ENCODE measurements at places on chromosomes 3 and 15.

GRCh38 chr3:159189994-159190669 lies 388.3 kb downstream of the MFSD1 start:
- DNase-seq: no peak

DNA sequence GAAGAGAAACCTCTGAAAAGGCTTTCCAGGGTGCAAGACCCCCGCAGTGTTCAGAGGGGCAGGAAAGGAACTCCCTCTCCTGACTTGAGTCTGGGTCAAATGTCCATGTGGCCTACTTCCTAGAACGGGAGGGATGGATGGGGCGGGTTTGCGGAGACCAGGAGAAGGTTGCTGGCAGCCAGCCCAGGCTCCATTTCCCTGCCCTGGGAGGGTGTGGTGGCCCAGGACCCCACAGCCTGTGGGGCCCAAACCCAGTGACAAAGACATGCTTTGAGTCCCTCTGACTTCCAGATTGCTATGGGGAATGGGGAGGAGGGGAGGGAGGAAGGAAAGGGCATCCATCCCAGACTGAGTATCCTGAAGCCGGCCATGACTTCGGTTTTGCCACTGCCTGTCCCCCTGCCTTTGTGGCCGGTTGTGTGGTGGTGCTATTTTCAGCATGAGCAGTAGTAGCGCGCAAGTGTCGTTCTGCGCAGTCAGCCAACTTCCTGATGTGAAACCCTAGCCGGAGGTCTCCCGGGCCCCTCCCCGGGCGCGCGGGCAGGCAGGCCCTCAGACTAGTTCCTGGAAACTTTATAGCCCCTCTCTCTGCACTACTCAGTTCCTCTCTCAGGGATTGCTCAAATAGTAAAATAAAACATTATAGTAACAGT lies 24.4 kb downstream of the MAGEF1 start:
- no peak for DNase-seq

DNA sequence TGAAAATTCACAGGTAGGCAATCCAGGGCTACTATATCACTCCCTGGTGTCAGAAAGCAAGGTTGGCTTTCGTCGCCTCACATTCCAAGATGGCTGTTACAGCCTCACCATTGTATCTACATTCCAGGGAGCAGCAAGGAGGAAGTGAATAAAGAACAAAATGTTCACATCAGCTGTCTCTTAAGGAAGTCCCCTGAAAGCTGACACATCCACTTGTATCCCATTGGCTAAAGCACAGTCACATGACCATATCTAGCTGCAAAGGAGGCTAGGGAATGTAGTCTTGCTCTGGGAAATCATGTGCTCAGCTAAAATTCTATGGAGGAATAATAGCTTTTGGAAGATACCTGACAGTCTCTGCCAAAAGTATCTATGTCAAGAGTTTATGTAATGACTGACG lies 12.8 kb upstream of the GATA2 start:
- no peak for DNase-seq

- no peak for DNase-seq
Observed at GRCh38 chr3:126026277-126026751, 57.3 kb downstream of the ROPN1B start.

DNA sequence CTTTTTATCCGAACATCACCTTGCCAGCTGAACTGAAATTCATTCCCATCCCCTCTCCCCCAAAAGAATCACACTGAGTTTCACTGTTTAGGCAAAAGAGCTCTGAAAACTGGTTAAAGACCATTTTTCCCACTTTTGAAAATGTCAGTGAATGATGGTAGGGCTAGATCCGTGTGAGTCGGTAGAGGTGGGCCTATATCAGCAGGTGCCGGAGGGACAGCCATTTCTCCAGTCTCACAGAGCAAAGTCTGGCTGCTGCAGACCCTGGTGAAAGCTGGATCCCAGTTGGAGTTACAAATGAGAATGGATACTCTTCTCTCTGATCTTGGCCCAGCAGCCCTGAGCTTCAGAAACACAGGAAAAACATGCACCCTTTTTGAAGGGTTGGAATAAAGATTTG lies 10.9 kb downstream of the ENTPD3 start:
- DNase-seq: no peak

DNA sequence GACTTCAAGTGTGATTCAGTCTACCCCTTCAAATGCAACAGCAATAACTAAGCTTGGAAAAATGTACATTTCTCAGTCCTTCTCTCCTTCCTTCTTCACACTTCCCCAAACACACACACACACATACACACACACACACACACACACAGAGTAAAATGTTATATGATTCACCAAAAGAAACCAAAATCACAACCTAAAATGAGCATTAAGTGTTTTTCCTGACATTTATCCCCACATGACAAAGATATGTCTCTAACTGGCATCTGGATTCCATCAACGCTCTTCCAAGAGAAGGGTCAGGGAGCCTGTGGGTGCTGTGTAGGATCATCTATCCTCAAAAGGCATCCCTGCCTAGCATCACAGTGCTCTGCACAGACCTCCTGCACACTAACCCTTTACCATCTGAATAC lies 21.0 kb downstream of the PDZRN3 start:
- no peak for DNase-seq

- peak; percentile 72 for DNase-seq
Observed at GRCh38 chr3:50192689-50193141, 1.3 kb downstream of the GNAT1 start.

GRCh38 chr3:112086076-112086854 lies at the start of gene C3orf52:
Gene C3orf52, plus strand, starts transcription at chr3:112086389. Its CDS starts 19 bp downstream, at chr3:112086408.
- peak; percentile 20 for DNase-seq

DNA sequence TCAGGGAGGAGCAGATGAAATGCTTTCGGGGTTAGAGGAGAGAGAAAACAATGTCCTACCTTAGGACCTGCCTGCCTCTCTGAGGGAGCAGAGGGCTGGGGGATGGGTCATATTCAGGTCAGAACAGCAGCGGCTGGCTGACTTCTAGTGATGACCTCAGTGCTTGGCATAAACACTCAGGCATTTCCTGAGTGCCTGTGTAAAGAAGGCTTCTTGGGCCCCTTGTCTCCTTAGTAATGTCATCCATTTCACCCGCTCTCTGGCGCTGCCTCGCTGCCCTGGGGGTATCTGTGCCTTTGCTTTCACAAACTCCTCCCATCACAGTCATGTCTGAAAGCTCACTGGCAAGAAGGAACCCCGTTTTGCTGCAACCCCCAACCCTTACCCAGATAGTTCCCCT lies 82.9 kb upstream of the GSK3B start:
- DNase-seq: no peak

DNA sequence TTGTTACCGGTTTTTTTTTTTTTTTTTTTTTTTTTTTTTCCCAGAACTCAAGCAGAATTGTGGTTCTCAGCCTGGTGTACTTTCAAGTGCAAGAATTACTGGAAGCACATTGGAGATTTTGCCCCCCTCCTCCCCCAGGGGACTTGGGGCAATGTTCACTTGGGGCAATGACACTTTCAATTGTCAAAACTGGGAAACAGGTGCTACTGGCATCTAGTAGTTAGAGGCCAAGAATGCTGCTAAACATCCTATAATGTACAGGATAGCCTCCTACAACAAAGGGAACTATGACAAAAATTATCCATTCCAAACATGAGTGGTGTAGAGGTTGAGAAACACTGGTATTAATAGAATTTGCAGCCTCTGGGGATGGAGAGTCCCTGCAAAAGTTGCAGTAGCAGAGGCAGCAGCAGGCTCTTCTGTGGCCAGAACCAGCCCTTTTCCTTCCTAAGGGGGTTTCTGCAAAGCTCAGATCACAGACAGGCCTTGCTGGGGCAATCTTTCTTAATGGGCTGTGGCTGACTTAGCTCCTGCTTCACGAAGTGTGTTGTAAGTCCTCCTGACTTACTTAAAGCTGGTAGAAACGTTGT lies 144.3 kb upstream of the MRPS22 start:
- no peak for DNase-seq

DNA sequence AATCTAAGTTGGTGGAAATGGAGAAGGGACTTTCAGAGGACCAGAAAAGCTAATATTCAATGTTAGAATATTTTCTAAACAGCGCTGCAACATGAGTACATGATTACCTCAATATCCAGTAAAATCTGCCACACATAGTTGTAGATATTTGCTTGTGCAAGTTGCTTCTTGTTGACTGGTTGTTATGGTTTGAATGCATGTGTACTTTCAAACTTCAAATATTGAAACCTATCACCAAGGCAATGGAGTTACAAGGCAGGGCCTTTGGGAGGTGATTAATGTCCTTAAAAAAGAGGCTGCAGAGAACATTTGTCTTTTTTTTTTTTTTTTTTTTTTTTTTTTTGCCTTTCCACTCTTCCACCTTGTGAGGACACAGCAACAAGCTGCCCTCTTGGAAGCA lies 49.9 kb downstream of the TMCO5A start:
- DNase-seq: no peak

GRCh38 chr3:188220988-188221818 lies 67.2 kb downstream of the LPP start:
- DNase-seq: no peak

- no peak for DNase-seq
Observed at GRCh38 chr3:86175593-86176444, 815.1 kb downstream of the VGLL3 start.

GRCh38 chr3:175212896-175213295 lies 353.8 kb downstream of the NAALADL2 start:
- no peak for DNase-seq

DNA sequence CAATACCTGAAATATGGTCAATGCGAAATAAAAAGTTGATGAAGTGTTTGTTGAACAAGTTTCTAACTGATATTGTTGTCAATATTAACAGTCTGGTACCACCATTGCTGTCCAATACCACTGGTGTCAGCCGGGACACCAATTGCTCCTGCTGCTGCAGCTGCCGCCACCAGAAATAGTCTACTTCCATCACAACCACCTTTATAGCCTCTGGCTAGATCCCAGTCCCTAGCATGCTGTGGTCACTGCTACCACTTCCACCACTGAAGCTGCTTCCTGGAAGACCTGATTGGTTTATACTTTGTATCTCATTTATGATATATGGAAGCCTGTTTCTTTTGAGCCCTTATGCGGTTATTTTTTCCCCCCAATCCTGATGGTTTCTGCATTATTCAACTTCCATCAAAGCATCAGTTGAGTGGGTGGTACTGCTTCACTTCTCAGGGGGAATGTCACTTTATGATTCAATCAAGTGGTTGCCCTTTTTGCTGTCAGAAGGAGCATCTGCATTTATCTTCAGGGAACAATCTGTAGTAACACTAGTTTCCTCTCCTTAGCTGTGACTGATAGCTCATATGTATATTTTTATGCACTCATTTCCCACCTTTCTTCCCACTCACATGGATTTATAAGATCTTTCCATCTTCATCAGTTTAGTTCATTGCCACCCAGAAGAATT lies 11.7 kb downstream of the LNP1 start:
- no peak for DNase-seq

GRCh38 chr15:53354874-53355273 lies 404.6 kb downstream of the WDR72 start:
- no peak for DNase-seq

DNA sequence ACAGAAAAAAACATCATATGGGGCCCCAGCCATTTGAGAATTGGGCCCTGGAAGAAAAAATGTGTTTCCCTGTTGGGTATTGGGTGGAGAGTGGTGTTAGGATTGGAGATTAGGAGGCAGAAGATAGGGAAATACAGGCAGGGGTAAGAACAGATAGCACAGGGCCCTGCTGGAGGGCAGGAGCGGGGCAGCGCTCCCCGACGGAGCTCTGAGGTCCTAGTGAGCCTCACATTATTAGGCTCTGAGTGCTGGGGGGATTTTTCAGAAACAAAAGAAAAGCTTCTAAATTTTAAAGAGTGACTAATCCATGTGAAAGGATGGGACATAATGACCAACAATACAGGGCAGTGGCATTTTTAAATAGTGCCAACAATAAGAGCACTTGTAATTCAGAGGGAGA lies 241.2 kb downstream of the SOX2 start:
- DNase-seq: no peak

DNA sequence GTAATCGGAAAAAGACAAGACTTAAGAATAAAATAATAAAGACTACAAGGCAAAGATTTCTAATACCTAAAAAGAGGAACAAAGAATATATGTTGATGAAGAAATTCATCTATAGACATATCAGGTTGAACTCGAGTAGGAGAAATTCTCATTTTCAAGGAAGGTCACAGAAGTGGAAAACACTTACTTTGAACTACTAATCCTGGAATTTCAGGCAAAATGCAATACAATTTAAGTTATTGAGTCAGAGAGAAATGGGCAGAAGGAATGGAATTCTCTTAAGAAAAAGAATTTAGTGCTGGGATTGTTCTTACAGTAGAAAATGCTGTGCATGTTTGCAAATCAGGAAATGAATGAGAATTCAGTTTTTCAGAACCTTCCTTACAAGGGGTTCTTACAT lies 135.9 kb upstream of the TGFBR2 start:
- DNase-seq: no peak

GRCh38 chr15:43469867-43470266 lies 23.1 kb downstream of the TP53BP1 start:
- DNase-seq: no peak

Data from stimulated activated CD4-positive, alpha-beta T cell treated with anti-CD3 and anti-CD28 coated beads, TNF-alpha, amount 100 ng/mL, for 4 hours (primary cell).